Suprapubic skin (tissue), 4 donors: ENCODE measurements at places on chromosomes 5 and 9.

- H3K27me3 ChIP-seq = no peaks in the 10 kb centered on the region
- DNase-seq = no peak
- no peak overlapping the region for H3K4me3 ChIP-seq
- H3K27ac ChIP-seq = no peak overlapping the region
- H3K4me1 ChIP-seq = no peaks in the 10 kb centered on the region
Observed at GRCh38 chr9:100587375-100587774, 9.5 kb downstream of the CAVIN4 start.

GRCh38 chr5:27242258-27242626 lies 203.9 kb upstream of the CDH9 start:
- H3K27me3 ChIP-seq = no peaks in the 10 kb centered on the region
- peak overlapping the region; percentile 47 for H3K27ac ChIP-seq
- no peaks in the 10 kb centered on the region for H3K36me3 ChIP-seq
- peaks cover 15% of the 10 kb centered on the region for H3K4me1 ChIP-seq
- no peak for DNase-seq

DNA sequence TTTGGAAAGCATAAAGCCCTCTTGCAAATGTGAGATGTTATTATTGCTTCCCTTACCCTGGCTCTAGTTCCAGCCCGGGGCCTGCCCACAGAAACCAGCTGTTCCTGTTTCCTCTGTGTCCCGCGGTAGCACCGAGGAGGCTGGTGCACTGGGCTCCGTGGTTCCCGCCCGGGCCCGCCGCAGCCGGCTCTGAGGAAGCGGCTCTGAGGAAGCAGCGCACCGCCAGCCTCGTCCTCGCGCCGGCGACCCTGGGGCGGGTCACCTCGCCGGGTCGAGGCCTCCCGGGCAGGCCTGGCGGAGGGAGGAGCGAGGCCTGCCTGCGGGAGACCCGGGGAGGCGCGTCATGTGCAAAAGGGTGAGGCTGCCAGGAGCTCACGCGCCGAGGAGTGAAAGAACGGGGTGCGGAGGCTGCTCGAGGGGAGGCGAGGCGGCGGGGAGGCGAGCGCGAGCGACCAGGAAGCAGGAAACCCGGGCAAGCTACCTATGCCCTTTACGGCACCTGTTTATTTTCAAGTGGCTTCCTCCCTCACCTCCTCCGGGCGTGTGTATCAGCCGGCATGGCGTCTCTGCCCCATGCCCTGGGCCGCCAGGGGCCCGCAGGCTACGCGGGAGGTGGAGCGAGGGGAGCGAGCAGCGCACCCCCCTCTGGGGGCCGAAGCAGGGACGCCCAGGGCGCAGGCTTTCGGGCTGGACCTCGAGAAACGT lies 61.3 kb upstream of the MEGF10 start:
- peaks cover 9% of the 10 kb centered on the region for H3K4me1 ChIP-seq
- peak overlapping the region; percentile 76 for H3K27ac ChIP-seq
- H3K27me3 ChIP-seq = no peaks in the 10 kb centered on the region

DNA sequence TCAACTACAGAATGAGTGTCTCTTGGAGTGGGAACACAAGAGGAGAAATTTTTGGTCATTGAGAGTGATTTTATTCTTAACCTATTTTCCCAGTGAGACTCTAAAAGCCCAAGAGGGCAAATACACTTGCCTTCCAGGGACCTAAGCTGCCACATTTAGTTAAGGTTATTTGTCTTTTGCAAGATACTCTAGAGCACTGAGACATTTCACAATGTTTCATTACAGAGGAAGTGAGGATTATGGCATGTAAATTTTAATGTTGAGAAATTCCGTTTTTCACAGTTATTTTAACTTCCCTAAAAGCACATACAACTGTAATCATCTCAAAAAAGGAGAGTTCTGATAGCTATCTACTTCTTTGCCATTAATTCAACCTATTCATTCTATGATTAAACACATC lies 38.7 kb upstream of the RAB3C start:
- H3K4me1 ChIP-seq = no peaks in the 10 kb centered on the region
- H3K4me3 ChIP-seq = no peak overlapping the region
- no peaks in the 10 kb centered on the region for H3K36me3 ChIP-seq
- no peak for DNase-seq

DNA sequence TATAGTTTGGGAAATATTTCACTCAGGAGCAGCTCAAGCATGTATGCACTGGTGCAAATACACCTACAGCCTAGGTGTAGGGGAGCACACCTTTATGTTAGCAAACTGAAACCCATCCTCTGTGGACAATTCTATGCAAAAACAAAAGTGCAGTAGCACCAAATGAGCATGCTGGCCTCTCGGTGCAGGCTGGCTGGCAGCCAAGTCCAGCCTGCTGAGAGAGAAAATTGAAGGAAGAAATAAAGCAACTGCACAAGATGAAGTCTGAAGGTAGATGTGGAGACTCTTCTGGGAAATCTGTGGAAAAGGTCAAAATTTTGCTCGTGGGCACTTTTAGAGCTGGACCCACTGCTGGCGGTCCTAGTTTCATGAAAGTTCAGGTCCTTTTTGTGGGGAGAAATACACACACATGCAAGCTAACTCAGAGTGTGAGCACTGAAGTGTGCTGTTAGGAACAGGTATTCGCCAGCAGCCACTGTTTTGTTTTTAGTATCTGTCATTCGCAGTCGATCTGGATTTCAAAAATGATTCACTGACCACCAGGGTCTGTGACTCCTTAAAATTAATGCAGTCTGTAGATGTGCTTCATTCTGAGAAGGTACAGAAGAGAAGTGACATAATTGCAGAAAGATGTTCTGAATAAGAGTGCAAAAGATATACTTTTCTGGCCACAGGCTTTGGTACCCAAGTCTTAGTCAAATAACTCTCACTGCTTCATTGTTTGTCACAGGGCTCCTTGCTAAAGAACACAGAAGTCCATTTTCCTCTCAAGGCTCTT lies 281.7 kb downstream of the PARP8 start:
- no peaks in the 10 kb centered on the region for H3K27me3 ChIP-seq
- no peak overlapping the region for H3K4me3 ChIP-seq
- H3K4me1 ChIP-seq = no peaks in the 10 kb centered on the region
- DNase-seq = no peak
- no peak overlapping the region for H3K27ac ChIP-seq

GRCh38 chr9:126682113-126682810 lies 68.5 kb downstream of the LMX1B start:
- H3K27ac ChIP-seq = no peak overlapping the region
- H3K27me3 ChIP-seq = peaks cover 73% of the 10 kb centered on the region
- DNase-seq = no peak
- H3K36me3 ChIP-seq = no peaks in the 10 kb centered on the region

GRCh38 chr9:124349675-124350493 lies 65.4 kb downstream of the PSMB7 start:
- H3K4me3 ChIP-seq = no peak overlapping the region
- peaks cover 98% of the 10 kb centered on the region for H3K36me3 ChIP-seq
- no peaks in the 10 kb centered on the region for H3K4me1 ChIP-seq
- no peaks in the 10 kb centered on the region for H3K27me3 ChIP-seq
- DNase-seq = peak; percentile 20

- DNase-seq = no peak
- no peak overlapping the region for H3K4me3 ChIP-seq
- H3K27me3 ChIP-seq = no peaks in the 10 kb centered on the region
- H3K4me1 ChIP-seq = no peaks in the 10 kb centered on the region
- no peak overlapping the region for H3K27ac ChIP-seq
- H3K36me3 ChIP-seq = no peaks in the 10 kb centered on the region
Observed at GRCh38 chr9:74479711-74480110, 17.4 kb upstream of the RORB start.

DNA sequence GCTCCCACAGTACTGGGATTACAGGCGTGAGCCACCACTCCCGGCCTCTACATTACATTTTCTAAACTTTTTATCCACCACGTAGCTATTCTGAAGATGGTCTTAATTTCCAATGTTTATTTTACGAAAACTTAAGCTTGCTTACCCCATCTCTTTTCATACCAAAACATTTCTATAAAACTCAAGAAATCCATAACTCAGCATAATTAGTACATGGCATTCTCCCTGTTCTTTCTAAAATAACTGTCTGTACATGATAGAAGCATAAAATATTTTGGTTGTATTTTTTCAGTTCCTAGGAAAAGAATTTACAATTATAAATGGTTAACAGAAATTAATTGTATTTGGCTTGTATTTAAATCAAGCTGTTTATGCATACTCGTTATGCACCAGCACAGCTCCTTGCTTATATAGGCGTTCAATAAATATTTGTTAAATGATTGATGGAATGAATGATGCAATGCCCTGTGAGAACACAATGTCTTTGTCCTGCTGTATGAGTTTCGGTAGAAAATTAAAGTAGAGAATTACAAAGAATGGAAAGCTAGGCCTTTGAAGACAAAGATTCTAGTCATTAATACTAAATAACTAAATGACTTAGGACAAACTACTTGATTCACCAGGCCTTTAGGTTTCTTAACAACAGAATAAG lies 384.2 kb downstream of the EFNA5 start:
- DNase-seq = no peak
- H3K4me3 ChIP-seq = no peak overlapping the region
- peak overlapping the region; percentile 39 for H3K27ac ChIP-seq
- H3K36me3 ChIP-seq = no peaks in the 10 kb centered on the region
- peaks cover 8% of the 10 kb centered on the region for H3K4me1 ChIP-seq

DNA sequence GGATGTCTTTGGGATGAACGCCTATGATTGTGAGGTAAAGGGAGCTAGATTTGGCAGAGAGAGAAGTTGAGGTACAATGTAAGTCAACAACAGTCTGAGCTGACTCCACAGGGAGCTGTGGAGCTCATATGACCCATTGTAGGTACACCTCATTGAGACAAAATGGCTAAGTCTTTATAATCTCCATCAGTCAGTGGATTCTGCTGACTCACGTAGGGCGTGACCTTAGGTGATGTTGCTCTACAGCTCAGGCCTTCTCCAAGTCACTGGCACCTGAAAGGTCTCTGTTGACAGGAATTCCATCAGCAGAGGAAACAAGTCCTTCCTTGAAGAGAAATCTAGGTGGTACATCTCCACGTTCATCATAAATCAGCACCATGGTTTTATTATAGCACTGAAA lies 118.2 kb upstream of the PRR16 start:
- H3K27me3 ChIP-seq = no peaks in the 10 kb centered on the region
- H3K4me3 ChIP-seq = no peak overlapping the region
- H3K36me3 ChIP-seq = no peaks in the 10 kb centered on the region
- no peak overlapping the region for H3K27ac ChIP-seq

GRCh38 chr9:109585796-109586195 lies 87.7 kb upstream of the PTPN3 start:
- H3K36me3 ChIP-seq = no peaks in the 10 kb centered on the region
- H3K27me3 ChIP-seq = no peaks in the 10 kb centered on the region
- H3K27ac ChIP-seq = no peak overlapping the region
- no peak for DNase-seq

DNA sequence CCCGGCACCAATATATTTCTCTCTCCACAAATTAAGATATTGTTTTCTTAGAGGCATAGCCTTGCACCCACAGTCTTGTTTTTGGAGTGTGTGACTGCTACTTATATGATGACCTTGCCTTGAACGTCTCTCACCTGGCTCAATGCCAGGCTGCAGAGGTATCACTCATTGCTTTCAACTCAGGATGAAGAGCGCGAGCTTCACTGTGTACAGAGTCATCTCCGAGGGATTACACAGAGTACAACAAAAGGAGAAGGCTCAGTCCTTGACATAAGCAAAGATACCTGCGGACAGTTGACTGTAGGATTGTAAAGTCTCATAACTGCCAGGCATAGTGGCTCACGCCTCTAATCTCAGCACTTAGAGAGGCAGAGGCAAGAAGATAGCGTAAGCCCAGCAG lies 53.8 kb downstream of the CD180 start:
- no peaks in the 10 kb centered on the region for H3K27me3 ChIP-seq
- no peak overlapping the region for H3K27ac ChIP-seq
- DNase-seq = no peak
- H3K36me3 ChIP-seq = peaks cover 69% of the 10 kb centered on the region
- no peak overlapping the region for H3K4me3 ChIP-seq

GRCh38 chr9:107249131-107249533 lies 33.9 kb upstream of the RAD23B start:
- H3K4me1 ChIP-seq = no peaks in the 10 kb centered on the region
- no peak overlapping the region for H3K27ac ChIP-seq
- no peak for DNase-seq
- no peaks in the 10 kb centered on the region for H3K27me3 ChIP-seq
- H3K4me3 ChIP-seq = no peak overlapping the region
- H3K36me3 ChIP-seq = no peaks in the 10 kb centered on the region

- no peak for DNase-seq
- H3K27me3 ChIP-seq = no peaks in the 10 kb centered on the region
- no peak overlapping the region for H3K27ac ChIP-seq
- H3K4me1 ChIP-seq = no peaks in the 10 kb centered on the region
Observed at GRCh38 chr5:42887575-42887974, 75.9 kb upstream of the SELENOP start.

DNA sequence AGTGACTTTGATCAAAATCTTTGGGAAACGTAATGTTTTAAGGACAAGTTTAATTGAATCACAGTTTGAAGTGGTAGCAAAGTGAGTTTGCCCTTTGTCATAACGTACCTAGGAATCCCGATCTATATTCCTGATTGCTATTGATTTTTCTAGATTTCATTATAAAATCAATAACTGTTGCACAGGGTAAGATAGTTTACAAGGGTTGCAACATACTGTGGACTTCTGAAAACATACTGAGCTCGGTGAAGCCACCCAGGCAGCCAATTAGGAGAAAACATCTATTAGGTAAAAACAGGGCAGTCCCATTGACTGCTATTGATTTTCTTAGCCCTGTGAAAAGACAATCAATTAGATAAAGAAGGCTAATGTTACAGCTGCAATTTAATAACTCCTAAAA lies 659.9 kb downstream of the ISL1 start:
- H3K27ac ChIP-seq = no peak overlapping the region
- H3K27me3 ChIP-seq = no peaks in the 10 kb centered on the region
- no peaks in the 10 kb centered on the region for H3K4me1 ChIP-seq
- H3K4me3 ChIP-seq = no peak overlapping the region
- no peak for DNase-seq
